ENCODE measurements at places on chromosomes 1 and 21. TPM values are rescaled to one million over a fixed set of nuclear protein-coding genes. Genes with fewer than 3 reads are reported as not detected.

DNA sequence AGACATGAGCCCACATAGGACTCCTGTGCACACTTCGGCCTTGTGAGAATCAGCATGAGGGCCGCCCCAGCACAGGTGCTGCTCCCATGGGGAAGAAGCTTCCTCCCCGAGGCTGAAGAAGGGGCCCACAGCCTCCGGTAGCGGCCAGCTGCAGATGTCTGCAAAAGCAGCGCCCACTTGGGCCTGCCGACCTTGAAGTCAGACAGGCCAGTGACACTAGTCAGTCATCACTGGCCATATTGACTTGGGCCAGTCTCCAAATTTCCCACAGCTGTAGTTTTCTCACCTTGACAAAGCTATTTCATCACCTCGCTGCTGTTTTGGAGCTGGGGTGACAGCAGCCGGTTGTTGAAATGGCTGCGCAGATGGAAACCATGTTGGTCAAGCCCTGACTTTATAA is 83.0 kb downstream of the RIPK4 start:
- no peaks in the 10 kb centered on the region for H3K36me3 ChIP-seq
- no peak for DNase-seq
- no peak overlapping the region for H3K27ac ChIP-seq
- H3K4me1 ChIP-seq = peaks cover 21% of the 10 kb centered on the region

DNA sequence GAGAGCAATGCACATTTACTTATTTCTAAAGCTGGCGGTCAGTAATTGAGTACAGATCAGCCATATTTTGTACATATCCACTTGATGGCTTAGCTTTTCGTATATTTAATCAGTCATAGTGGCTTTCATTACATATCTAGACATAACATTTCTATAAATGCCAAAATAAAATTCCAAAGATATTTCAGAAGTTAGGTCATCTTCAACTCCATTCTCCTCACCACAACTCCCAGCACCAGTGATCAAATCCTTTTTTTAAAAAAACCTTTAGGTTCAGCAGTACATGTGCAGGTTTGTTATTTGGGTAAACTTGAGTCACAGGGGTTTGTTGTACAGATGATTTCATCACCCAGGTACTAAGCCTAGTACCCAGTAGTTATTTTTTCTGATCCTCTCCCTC is 53.9 kb upstream of the GNG4 start:
- no peak overlapping the region for H3K4me3 ChIP-seq
- DNase-seq = peak; percentile 65
- H3K27ac ChIP-seq = peak overlapping the region; percentile 14
- no peaks in the 10 kb centered on the region for H3K27me3 ChIP-seq
- H3K36me3 ChIP-seq = no peaks in the 10 kb centered on the region

DNA sequence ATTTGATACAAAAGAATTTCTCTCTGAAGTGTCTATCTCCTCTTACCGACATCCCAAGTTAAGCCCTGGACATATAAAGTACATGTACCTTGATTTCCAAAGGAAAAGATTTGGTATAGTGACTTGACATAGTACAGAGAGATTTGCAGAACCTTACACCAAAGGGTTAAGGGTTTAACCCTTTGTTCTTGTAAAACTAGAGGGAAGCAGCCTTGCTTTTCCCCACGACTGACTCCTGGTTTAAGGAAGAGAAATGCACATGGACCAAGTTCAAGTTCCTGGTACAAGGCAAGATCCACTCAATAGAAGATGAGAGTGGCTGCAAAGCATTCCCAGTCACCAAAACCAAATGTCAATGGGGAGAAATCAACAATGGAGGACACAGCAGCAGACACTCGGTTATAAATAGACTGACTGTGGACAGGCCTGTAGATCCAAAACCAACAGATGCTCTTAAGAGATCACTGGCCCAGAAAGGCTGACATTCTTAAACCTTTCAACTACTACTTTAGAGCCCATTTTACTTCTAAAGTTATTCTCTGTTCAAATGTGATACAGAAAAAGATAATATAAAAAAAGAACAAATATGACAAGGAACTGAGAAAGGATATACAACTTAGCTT is 69.4 kb downstream of the PUM1 start:
- H3K27ac ChIP-seq = no peak overlapping the region
- peaks cover 16% of the 10 kb centered on the region for H3K36me3 ChIP-seq
- H3K4me1 ChIP-seq = no peaks in the 10 kb centered on the region
- DNase-seq = no peak
- no peaks in the 10 kb centered on the region for H3K27me3 ChIP-seq
- H3K4me3 ChIP-seq = no peak overlapping the region

GRCh38 chr21:43295066-43295958 is 126.5 kb downstream of the CRYAA start:
- no peaks in the 10 kb centered on the region for H3K36me3 ChIP-seq
- DNase-seq = no peak
- H3K27ac ChIP-seq = no peak overlapping the region
- H3K4me1 ChIP-seq = no peaks in the 10 kb centered on the region
- H3K27me3 ChIP-seq = peaks cover 4% of the 10 kb centered on the region

GRCh38 chr1:63893976-63894375 is 120.2 kb downstream of the ROR1 start:
- H3K27ac ChIP-seq = peak overlapping the region; percentile 50
- no peaks in the 10 kb centered on the region for H3K36me3 ChIP-seq
- H3K4me3 ChIP-seq = no peak overlapping the region
- peaks cover 16% of the 10 kb centered on the region for H3K4me1 ChIP-seq
- peak; percentile 40 for DNase-seq

DNA sequence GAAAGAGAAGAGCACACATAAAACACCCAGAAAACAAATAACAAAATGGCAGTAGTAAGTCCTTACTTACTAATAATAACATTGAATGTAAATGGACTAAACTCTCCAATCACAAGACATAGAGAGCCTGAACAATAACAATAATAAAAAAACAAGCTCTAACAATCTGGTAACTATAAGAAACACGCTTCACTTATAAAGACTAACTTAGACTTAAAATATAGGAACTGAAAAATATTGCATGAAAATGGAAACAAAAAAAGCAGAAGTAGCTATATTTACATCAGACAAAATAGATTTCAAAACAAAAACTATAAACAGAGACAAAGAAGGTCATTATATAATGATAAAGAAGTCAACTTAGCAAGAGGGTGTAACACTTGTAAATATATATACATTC is 83.1 kb upstream of the LYPLAL1 start:
- no peak for DNase-seq
- peaks cover 15% of the 10 kb centered on the region for H3K4me1 ChIP-seq
- no peaks in the 10 kb centered on the region for H3K36me3 ChIP-seq

DNA sequence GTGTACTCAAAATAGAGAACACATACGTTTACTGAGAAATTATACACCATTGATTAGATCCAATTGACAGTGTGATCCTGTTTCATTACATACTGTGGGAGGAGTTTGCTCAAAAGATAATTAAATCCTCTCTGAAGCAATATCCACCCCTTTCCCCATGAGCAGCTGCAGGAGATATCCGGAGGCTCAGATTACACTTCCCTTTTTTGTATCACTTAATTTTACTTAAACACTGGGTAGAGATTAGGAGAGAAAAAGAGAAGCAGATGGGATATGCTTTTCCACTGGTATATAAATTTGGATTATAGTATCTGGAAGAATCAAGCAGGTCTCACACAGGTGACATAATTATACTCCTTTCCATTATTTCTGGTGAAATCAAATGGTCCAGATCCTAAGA is 333.3 kb upstream of the ZRANB2 start:
- no peak overlapping the region for H3K4me3 ChIP-seq
- H3K36me3 ChIP-seq = no peaks in the 10 kb centered on the region
- H3K27ac ChIP-seq = no peak overlapping the region
- no peak for DNase-seq
- no peaks in the 10 kb centered on the region for H3K27me3 ChIP-seq

DNA sequence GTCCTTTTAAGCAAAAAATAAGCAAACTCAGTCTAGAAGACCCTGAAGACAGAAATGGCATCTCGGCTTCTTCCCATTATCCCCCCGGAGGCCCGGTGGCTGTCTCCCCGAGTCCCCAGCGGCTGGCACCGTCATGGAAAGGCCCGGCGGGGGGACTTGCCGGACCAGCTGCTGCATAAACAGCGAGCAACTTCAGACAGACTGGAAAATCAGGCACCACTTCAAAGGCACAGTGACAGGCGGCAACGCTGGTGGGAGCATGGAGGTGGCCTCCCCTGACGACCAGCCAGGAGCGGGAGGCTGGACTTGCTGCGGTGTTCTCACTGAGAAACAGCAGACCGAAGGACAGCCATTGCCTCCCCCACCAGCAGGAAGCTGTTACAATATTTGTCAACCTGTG is 18.4 kb upstream of the C1QA start:
- H3K4me3 ChIP-seq = no peak overlapping the region
- H3K27me3 ChIP-seq = peaks cover 63% of the 10 kb centered on the region
- no peak for DNase-seq

Gene HAX1
- total RNA-seq = 89.9 TPM

Gene AUNIP
- total RNA-seq = 2.1 TPM
